ENCODE measurements at places on chromosomes 12 and 14.

GRCh38 chr14:54123841-54124240 is 167.2 kb upstream of the BMP4 start:
- no peak for DNase-seq

DNA sequence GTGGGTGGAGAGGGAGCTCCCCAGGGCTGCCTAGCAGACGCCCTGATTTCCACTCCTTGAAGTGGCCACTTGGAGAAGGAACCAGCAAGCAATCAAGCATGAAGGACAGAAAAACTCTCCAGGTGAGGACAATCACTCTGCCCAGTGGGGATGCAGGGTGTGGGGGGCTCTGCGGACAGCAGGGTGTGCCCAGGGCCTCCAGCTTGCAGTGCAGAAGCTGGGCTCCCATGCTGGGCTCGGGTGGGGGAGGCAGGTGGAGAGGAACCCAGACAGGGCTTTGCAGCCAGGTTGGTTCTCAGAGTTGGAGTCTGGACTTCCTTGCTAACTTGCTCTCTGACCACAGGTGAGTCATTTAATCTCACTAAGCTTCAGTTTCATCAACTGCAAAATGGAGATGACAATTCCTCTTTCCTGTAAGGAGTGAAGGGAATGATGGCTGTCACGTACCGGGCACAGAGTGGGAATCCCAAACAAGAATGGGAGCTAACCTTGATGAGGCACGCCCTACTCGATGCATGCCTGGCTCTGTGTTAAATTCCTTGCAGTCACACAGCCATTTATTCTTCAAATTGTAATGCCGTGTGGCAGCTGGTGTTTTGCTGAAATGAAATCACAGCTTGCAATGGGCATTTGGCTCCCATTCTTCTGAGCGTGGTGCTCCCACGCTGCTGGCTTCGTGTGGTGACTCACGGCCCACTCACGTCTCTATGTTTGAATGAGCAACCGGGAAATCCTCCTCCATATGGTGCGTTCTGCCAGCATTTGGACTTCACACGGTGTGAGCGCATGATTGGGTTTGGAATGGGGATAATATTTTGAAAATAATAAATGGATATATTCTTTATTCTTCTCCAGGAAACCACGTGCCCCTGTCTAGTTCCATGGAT is 75.2 kb downstream of the PRIMA1 start:
- no peak for DNase-seq

DNA sequence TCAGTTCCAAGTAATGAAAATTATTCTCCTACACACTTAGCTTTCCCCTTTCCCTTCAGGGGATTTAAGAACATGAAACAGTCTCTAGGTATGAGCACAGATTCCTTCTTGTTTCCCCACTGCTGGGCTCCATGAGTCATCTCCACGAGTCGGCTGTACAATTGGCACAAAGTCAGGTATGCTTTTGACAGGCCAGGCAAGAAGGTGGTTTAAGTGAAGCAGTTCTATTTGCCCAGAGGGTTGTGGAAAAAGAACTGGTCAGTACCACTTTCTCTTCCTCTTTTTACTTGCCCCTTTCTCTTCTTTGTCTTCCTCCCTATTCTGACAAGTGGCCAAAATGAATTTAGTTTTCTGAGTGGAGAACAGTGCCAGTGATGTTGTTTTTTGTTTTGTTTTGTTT is 16.3 kb downstream of the DYNC1H1 start:
- peak; percentile 28 for DNase-seq

- no peak for DNase-seq
These were observed 524.2 kb downstream of the TMTC2 start for GRCh38 chr12:83210933-83211332.

GRCh38 chr12:71200706-71201105 is 42.9 kb upstream of the TSPAN8 start:
- no peak for DNase-seq

- DNase-seq, result no peak
These were observed 19.8 kb upstream of the CHFR start for GRCh38 chr12:132907216-132907615.

DNA sequence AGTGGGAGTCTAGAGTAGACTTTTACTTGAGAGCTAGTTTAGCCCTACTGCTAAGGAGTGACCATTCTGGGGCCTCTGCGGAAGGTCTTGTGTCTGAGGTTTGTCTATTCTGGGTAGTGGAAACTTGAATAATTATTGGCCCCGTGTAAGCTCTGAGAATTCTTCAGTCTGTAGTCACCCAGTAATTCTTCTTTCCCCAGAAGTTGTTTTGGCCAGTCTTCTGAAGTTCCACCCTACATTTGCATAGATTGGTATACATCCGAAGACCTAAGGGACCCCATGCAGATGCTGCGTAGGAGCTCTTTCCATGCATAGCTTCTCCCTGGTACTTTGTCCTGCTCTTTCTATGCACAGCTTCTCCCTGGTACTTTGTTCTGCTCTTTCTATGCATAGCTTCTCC is 12.8 kb downstream of the CYP46A1 start:
- DNase-seq, result no peak

- DNase-seq, result no peak
These were observed 192.4 kb downstream of the TMX1 start for GRCh38 chr14:51432302-51432948.

Measured in inflammatory macrophage (primary cell).